ENCODE measurements at places on chromosomes 16 and 17.
A peak's percentile ranks its signal among the peaks of the same experiment; 100 is the strongest.

GRCh38 chr17:35795007-35795870, at the start of gene MMP28:
Gene MMP28 (minus strand): TSS chr17:35795641. CDS start chr17:35795377, 264 bp downstream.
- DNase-seq: peak; percentile 48

DNA sequence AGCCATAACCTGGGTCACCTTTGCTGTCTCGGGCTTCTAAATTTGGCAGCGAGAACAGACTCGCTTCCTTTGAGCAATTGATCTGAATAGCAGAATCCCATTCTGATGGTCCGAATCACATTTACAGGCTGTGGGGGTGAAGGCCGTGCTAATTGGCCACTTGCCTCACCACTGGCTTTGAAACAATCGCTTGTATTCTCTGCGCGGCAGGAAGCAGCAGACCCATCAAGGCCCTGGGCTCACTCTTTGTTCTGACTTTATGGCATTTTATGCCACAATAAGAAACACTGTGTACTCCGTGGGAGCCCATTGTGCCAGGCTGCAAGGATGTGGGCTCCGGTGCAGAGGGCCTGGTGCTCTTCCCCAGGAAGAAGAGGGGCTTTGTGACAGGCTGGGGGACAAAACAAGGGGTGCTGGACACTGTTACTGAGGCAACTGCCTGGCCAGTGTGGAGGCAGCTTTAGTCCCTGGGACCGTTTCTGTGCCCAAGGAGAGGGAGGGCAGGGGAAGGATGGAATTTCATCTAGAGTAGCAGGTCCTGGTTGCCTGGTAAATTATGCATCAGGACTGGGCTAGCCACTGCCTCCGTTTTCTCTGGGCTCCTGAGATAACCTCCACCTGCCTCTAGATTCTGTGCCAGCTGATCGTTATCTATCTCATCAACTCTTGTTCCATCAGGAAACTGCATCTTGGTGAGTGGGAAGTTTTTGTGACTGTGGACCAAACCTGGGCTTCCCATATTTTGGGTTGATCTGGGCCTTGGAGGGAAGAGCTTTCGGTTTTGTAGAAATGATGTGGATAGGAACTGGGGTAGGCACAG, 78.5 kb downstream of the MRC2 start:
- DNase-seq: no peak

GRCh38 chr17:50482110-50482509, 3.5 kb downstream of the RSAD1 start:
- DNase-seq: no peak

GRCh38 chr17:50151041-50151936, 812 bp upstream of the PPP1R9B start:
- peak; percentile 85 for DNase-seq

GRCh38 chr16:84618581-84619460, 943 bp upstream of the COTL1 start:
- DNase-seq: no peak

DNA sequence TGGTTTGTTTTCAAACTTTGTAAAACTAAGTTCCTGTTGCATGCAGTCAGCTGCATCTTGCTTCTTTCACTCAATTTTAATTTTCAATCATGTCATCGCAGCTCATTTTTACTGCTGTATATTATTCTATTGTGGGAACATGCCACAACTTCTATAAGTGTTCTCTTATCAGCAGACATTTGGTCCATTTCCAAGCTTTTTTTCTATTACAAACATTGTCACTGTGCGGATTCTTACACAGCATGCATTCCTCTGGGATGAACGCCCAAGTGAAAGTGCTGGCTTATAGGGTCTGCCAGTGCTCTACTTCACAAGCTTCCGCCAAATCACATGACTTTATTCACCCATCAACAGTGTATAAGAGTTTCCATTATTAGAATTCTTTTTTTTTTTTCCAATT, 22.7 kb downstream of the GINS3 start:
- no peak for DNase-seq

- DNase-seq: no peak
These were observed 260.5 kb downstream of the CBLN1 start for GRCh38 chr16:49021136-49021535.
